ENCODE measurements at places on chromosomes 2 and 18.

- DNase-seq = no peak
Observed at GRCh38 chr2:36554531-36554930, 43.4 kb downstream of the FEZ2 start.

DNA sequence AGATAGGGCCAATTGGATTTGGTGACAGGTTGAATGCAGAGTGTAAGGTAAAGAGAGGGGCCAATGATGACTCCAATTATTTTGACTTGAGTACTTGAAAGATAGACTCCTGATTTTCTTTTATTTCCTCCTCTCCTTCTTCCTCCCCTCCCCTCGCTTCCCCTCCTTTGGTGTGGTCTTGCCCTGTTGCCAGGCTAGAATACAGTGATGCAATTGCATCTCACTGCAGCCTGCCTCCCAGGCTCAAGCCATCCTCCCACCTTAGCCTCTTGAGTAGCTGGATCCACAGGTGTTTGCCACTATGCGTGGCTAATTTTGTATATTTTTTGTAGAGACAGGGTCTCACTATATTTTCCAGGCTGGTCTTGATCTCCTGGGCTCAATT, 2.3 kb downstream of the DGUOK start:
- DNase-seq = no peak

DNA sequence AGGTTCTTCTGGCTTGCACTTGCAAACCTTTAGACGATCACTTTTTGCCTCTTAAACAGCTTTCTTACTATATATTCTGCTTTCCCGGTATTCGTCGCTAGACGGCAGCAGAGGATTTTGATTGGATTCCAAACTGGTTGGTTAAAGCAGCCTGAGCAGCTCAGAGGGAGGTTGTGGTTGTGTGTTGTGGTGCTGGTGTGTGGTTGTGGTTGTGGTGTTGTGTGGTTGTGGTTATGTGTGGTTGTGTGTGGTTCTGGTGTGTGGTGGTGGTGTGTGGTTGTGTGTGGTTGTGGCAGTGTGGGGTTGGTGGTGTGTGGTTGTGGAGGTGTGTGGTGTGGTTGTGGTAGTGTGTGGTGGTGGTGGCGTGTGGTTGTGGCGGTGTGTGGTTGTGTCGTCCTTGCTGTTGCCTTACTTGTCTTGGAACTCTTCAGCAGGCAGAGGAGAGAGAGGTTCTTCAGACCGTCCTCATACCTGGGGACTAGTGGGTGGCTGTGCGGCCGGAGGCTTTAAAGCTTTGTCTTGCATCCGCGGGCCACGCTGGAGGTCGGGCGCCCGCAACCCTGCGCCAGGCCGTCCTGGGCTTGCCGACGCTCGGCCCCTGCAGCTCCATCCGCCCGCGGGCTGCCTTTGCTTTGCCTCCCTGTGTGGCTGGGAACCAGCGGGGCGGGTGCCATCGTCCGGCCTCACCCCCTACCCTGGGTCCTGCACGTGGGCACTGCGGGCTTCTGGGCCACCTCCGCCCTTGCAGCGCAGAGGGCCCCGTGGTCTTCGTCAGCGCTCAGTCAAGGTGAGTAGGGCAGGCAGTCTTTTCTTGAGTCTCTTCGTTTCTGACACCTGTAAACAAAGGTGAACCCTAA, 190.8 kb downstream of the ARHGAP28 start:
- no peak for DNase-seq

GRCh38 chr2:185825557-185825956, 87.0 kb downstream of the FSIP2 start:
- no peak for DNase-seq

DNA sequence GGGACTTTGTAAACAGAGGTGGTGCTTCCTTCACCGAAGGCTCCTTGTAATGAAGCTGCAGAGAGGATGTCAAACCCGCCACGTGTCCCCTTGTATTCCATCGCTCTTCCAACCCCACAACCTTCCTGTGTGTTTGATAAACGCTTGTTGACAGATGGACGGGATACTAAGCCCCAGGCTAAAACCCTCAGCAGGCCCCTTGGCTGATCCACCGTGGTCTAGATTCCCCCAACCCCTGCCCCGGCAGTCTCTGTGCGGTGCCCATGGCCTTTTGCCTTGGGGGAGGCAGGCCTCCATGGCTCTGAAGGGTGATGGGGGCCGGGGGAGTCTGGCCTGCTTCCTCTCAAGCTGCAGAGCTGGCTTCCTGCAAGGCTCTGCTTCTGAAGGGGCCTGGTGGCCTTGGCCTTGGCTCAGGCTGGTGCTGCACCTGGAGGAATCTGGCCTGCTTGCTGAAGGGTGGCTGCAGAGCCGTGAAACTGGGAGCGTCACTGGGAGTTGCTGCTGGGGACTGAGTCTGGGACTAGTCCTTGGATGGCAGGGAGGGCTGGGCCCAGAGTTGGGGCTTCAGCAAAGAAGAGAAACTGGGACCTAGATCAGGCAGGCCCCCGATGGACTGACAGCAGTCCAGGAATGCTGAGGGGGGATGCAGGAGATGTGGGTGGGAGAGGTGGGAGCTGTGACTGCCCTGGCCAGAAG, 9.6 kb upstream of the NTSR2 start:
- DNase-seq = no peak

DNA sequence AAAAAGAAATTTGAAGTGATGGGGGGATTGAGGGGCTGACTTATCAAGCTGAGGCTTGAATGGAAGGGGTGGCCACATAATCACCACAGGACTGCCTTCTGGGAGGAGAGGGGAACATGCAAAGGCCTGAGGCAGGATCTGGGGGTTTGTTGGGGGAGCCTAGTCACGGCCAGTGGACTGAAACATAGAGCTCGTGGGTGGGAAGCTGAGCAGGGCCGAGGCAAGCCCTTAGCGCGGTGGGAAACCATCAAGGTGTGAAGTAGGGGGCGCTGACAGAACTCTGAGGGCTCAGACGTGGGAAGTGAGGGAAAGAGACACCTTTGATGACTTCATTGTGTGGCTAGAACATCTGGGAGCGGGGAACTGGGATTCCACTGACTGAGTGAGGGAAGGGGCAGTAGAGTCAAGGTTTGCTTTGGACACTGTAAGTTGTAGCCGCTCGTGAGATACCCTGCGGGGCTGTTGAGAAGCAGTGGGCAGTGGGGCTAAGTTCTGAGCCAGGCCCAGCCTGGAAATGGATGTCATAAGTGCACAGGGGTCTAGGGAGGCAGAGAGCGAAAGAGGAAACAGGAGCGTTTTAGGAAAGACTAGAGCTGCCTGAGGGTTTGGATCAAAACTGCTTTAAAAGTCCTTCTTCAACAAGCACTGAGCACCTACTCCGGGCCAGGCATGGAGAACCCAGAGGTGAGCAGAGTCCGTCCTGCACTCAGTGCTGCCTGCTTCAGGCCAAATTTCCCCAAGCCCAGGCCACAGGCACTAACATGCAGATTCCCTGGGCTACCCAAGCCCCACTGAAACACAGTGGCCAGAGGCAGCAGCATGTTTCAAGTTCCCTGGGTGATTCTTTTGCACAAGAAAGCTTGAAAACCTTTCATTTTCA, 686 bp upstream of the SNORC start:
- no peak for DNase-seq

- DNase-seq = no peak
Observed at GRCh38 chr2:240963065-240963867, 35.2 kb upstream of the SNED1 start.

GRCh38 chr2:9430316-9431293, 7.2 kb downstream of the CPSF3 start:
- no peak for DNase-seq

DNA sequence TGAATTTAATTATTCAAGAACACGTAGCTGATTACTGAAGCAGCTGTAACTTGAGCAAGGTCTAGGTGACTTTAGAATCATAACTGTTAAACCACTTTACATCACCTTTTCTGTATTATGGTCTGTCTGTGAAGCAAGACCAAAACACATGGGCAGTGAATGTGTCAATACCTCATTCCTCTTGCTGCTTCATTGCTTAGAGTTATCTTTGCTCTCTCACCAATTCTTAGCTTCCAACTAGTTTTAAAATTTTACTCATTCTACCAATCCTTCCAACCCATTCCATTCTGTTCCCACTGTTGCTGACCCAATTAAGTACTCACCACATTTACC, 80.2 kb downstream of the MIB1 start:
- DNase-seq = no peak

GRCh38 chr2:189411860-189412259, 29.4 kb upstream of the WDR75 start:
- DNase-seq = no peak

Measured in CD4-positive, alpha-beta T cell treated with Interleukin-15 for 4 hours (primary cell).